ENCODE measurements at places on chromosomes 6 and 20. TPM values are rescaled to one million over a fixed set of nuclear protein-coding genes. Genes with fewer than 3 reads are reported as not detected.

The SIRPA gene
- not detected for polyA plus RNA-seq

The HRH3 gene
- polyA plus RNA-seq: not detected

- peaks cover 93% of the 10 kb centered on the region for H3K36me3 ChIP-seq
- no peaks in the 10 kb centered on the region for H3K27me3 ChIP-seq
- no peak for DNase-seq
- H3K4me1 ChIP-seq: no peaks in the 10 kb centered on the region
- H3K27ac ChIP-seq: no peak overlapping the region
- no peak overlapping the region for H3K4me3 ChIP-seq
Observed at GRCh38 chr20:37225146-37225545, 36.5 kb downstream of the GHRH start.

GRCh38 chr6:125804264-125804663, 13.5 kb downstream of the NCOA7 start:
- H3K4me1 ChIP-seq: peaks cover 65% of the 10 kb centered on the region
- H3K36me3 ChIP-seq: no peaks in the 10 kb centered on the region
- no peaks in the 10 kb centered on the region for H3K27me3 ChIP-seq
- no peak overlapping the region for H3K27ac ChIP-seq
- H3K4me3 ChIP-seq: no peak overlapping the region

The OLIG3 gene
- not detected for polyA plus RNA-seq

The STX11 gene
- polyA plus RNA-seq: 9.5 TPM

DNA sequence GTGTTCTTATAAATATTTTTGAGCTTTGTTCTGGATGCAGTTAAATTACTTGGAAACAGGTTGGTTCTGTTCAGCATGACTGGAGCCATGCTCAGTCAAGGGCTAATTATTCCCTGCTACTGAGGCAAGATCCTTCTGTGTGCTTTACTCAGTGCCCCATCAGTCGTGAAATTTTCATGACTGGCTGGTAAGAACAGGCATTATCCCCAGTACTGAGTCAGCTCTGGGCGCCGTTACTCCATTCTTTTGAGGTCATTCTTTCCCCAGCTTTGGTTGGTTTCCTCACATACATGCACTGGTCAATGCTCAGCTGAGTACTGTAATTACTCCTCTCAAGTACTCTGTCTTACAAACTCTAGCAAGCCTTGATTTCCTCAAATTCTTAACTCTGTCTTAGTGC, 71.3 kb downstream of the CDKAL1 start:
- DNase-seq: no peak
- no peaks in the 10 kb centered on the region for H3K4me1 ChIP-seq

The PI16 gene
- polyA plus RNA-seq: 53.8 TPM

DNA sequence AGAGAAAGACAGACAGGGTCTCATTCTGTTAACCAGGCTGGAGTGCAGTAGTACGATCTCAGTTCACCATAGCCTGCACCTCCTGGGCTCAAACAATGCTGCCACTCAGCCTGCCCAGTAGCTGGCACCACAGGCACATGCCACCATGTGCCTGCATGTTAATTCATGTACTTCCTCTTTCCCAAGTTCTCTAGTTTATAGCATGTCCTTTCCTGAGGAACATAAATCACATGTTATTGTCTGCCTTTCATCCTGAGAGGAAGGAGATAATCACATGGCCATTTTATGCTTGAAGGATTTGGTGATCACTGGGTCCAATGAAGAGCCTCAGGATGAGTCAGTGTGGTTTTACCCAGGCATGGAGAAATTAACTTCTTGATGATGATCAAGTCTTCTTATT, 47.9 kb downstream of the COL11A2 start:
- H3K4me3 ChIP-seq: no peak overlapping the region
- no peaks in the 10 kb centered on the region for H3K36me3 ChIP-seq
- peaks cover 8% of the 10 kb centered on the region for H3K27me3 ChIP-seq
- H3K27ac ChIP-seq: no peak overlapping the region
- no peak for DNase-seq

The C20orf144 gene
- polyA plus RNA-seq: not detected

The IL17F gene
- not detected for polyA plus RNA-seq

The DPPA5 gene
- not detected for polyA plus RNA-seq

- H3K36me3 ChIP-seq: no peaks in the 10 kb centered on the region
- no peak for DNase-seq
- H3K4me3 ChIP-seq: no peak overlapping the region
- H3K27me3 ChIP-seq: no peaks in the 10 kb centered on the region
- H3K27ac ChIP-seq: no peak overlapping the region
Observed at GRCh38 chr20:40641202-40641601, 47.8 kb downstream of the MAFB start.

GRCh38 chr6:54415517-54415916, 107.3 kb downstream of the TINAG start:
- H3K27ac ChIP-seq: no peak overlapping the region
- no peaks in the 10 kb centered on the region for H3K4me1 ChIP-seq
- no peak for DNase-seq

DNA sequence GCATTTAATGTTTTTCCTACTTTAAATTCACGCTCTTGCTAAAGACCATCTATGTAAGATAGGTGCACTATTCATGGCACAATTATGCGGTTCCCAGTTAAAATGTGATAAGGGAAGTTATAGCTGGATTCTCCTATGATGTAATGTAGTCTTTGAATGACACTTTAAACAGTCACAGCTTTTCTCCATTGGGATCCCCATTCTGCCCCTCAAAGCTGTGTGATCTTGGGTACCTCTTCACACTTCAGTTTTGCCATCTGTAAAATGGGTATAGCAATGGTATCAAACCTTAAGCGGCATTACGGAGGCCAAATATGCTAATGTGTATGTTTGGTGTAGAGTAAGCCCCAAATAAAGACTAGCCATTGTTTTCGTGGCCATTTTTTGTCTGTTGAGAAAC, 64.7 kb upstream of the ZNF217 start:
- H3K36me3 ChIP-seq: no peaks in the 10 kb centered on the region
- no peaks in the 10 kb centered on the region for H3K27me3 ChIP-seq
- no peak overlapping the region for H3K27ac ChIP-seq
- H3K4me3 ChIP-seq: no peak overlapping the region
- peaks cover 54% of the 10 kb centered on the region for H3K4me1 ChIP-seq
- DNase-seq: no peak

The RPL10A gene
- 844 TPM for polyA plus RNA-seq

The GCM1 gene
- polyA plus RNA-seq: not detected

DNA sequence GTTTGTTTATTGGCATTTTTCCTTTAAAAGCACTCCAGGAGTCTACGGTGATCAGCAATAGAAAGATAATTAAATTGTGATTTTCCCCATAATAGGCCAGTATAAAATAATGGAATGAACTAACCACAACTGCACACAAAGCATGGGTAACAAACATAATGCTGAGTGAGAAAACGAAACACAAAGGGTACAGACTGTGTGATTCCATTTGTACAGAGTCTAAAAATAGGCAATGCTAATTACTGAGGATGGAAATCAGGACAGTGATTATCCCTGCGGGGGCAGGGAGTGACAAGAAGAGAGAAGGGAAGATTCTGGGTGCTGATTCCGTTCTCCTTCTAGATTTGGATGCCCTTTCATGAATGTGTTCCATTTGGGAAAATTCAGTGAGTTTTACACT, 478.1 kb downstream of the PREX1 start:
- H3K36me3 ChIP-seq: no peaks in the 10 kb centered on the region
- H3K4me3 ChIP-seq: no peak overlapping the region
- no peaks in the 10 kb centered on the region for H3K27me3 ChIP-seq
- DNase-seq: no peak
- H3K4me1 ChIP-seq: no peaks in the 10 kb centered on the region

GRCh38 chr6:48031711-48032110, 79.3 kb downstream of the PTCHD4 start:
- H3K27ac ChIP-seq: no peak overlapping the region
- H3K4me3 ChIP-seq: no peak overlapping the region
- no peaks in the 10 kb centered on the region for H3K4me1 ChIP-seq
- no peaks in the 10 kb centered on the region for H3K27me3 ChIP-seq

The TPX2 gene
- 0.76 TPM for polyA plus RNA-seq

GRCh38 chr6:86938814-86939213, 1.5 kb downstream of the HTR1E start:
- DNase-seq: no peak
- H3K4me3 ChIP-seq: no peak overlapping the region
- peaks cover 14% of the 10 kb centered on the region for H3K27me3 ChIP-seq

The C20orf204 gene
- polyA plus RNA-seq: not detected

DNA sequence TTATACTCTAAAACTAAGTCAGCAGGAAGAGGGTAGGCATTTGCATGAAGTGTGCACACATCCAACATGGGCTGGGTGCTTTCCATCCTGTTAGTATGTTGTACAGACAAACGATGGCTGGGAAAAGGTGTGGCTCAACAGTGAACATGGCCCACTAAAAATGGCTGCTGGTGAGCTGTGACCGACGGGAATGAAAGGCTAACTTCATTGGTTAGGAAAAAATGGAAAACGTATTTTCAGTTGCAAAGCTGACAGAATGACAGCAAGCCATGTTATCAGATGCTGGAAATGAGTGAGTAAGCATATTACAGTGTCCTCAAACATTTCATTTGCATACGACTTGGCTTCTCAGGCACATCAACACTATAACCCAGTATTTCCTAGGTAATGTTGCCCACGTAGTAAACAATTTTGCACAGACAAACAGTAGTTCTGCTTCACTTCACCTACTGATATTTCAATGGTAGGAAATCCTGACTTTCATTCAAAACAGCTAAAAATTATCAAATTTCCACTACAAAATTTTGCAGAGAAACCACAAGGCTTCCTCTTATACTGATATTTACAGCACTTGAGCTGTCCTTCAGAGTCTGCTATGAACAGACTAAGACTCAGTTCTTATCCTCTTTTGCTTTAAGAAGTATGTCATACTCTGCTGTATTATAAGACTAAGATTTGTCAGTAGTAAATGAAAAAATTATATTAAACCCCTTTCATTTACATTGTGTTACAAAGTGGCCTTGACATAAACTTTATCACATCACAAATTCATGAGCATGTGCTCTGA, 98.9 kb downstream of the IRF4 start:
- H3K27ac ChIP-seq: no peak overlapping the region
- H3K4me1 ChIP-seq: peaks cover 65% of the 10 kb centered on the region
- peaks cover 7% of the 10 kb centered on the region for H3K36me3 ChIP-seq
- no peak for DNase-seq
- no peaks in the 10 kb centered on the region for H3K27me3 ChIP-seq
- H3K4me3 ChIP-seq: no peak overlapping the region

The RIPPLY2 gene
- polyA plus RNA-seq: not detected

The NOX3 gene
- polyA plus RNA-seq: not detected

GRCh38 chr6:331622-332521, 39.6 kb downstream of the DUSP22 start:
- H3K27me3 ChIP-seq: no peaks in the 10 kb centered on the region
- H3K36me3 ChIP-seq: no peaks in the 10 kb centered on the region
- H3K4me3 ChIP-seq: no peak overlapping the region
- H3K27ac ChIP-seq: no peak overlapping the region
- no peak for DNase-seq

The SLC32A1 gene
- polyA plus RNA-seq: not detected

- H3K4me3 ChIP-seq: no peak overlapping the region
- no peaks in the 10 kb centered on the region for H3K27me3 ChIP-seq
- H3K4me1 ChIP-seq: peaks cover 19% of the 10 kb centered on the region
Observed at GRCh38 chr6:37984578-37984977, 165.1 kb downstream of the ZFAND3 start.

GRCh38 chr20:6502219-6502618, 265.3 kb upstream of the BMP2 start:
- no peak for DNase-seq
- no peaks in the 10 kb centered on the region for H3K36me3 ChIP-seq
- H3K27ac ChIP-seq: no peak overlapping the region
- no peaks in the 10 kb centered on the region for H3K27me3 ChIP-seq
- H3K4me3 ChIP-seq: no peak overlapping the region
- H3K4me1 ChIP-seq: no peaks in the 10 kb centered on the region

The EPB41L1 gene
- polyA plus RNA-seq: not detected

DNA sequence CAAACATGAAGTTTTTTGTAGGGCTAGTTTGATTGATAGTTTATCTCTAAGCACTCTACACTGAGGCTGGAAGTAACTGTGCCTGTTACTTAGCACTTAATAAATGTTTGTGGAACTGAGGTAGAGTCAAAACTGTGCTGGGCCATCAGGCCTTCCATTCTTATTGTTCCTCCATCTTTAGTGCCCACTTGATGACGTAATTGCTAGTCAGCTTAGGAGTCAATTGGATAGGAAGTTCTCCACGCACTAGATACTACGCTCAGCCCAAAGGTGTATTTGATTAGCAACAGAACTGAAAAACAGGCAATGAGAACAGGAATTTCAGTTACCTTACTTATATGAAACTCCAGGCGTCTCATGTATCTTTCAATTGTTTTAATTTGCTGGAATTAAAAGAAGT, 67.0 kb downstream of the RIPOR2 start:
- H3K27ac ChIP-seq: no peak overlapping the region
- peaks cover 88% of the 10 kb centered on the region for H3K4me1 ChIP-seq
- H3K27me3 ChIP-seq: no peaks in the 10 kb centered on the region
- H3K4me3 ChIP-seq: no peak overlapping the region

The ACOT13 gene
- 19.3 TPM for polyA plus RNA-seq

The CEBPB gene
- polyA plus RNA-seq: 23.5 TPM

DNA sequence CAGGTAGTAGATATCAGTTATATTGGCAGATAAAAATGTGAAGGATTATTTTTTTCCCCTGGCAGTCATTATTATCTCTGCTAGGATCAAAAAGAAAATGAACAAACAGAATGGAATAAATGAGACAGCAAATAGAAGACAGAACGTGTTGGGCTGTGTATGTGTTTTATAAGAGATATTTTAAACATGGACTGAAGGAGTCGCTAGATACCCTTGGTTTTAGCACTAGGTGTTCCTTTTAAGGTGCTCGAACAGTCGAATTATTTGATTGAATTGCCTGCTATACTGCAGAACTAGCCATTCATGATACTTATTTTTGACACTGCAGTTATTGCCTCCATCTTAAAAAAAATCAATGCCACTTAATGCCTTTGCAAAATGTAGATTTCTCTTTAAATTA, 3.7 kb downstream of the GRIK2 start:
- no peak overlapping the region for H3K27ac ChIP-seq
- H3K36me3 ChIP-seq: no peaks in the 10 kb centered on the region
- H3K27me3 ChIP-seq: peaks cover 8% of the 10 kb centered on the region
- H3K4me1 ChIP-seq: no peaks in the 10 kb centered on the region
- no peak for DNase-seq

DNA sequence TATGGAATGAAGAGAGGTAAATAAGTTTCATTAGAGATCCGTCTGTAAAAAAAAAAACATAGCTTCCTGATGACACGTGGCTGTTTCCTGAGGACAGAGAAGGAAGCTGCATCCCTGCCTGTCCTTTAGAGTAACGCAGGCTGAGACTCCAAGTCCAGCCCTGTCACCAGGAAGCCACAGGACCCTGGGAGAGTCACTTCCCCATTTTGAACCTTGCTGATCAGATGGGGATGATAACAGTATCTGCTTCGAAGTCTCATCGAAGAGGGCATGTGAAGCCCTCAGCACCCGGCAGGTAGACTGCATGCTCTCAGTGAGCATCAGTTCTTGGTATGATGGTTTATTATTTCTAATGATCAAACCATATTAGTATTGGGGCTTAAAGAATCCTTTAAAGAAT, 139.1 kb upstream of the KCNG1 start:
- H3K27ac ChIP-seq: no peak overlapping the region
- H3K36me3 ChIP-seq: no peaks in the 10 kb centered on the region
- no peak overlapping the region for H3K4me3 ChIP-seq
- H3K27me3 ChIP-seq: no peaks in the 10 kb centered on the region
- no peaks in the 10 kb centered on the region for H3K4me1 ChIP-seq
- DNase-seq: no peak

- no peak overlapping the region for H3K27ac ChIP-seq
- peaks cover 4% of the 10 kb centered on the region for H3K36me3 ChIP-seq
- peaks cover 93% of the 10 kb centered on the region for H3K4me1 ChIP-seq
- no peaks in the 10 kb centered on the region for H3K27me3 ChIP-seq
- H3K4me3 ChIP-seq: no peak overlapping the region
- DNase-seq: no peak
Observed at GRCh38 chr6:167125410-167125809, 2.5 kb downstream of the CCR6 start.

The ATP6V1G2 gene
- polyA plus RNA-seq: 1.00 TPM
